ENCODE measurements at places on chromosomes 4 and X.

DNA sequence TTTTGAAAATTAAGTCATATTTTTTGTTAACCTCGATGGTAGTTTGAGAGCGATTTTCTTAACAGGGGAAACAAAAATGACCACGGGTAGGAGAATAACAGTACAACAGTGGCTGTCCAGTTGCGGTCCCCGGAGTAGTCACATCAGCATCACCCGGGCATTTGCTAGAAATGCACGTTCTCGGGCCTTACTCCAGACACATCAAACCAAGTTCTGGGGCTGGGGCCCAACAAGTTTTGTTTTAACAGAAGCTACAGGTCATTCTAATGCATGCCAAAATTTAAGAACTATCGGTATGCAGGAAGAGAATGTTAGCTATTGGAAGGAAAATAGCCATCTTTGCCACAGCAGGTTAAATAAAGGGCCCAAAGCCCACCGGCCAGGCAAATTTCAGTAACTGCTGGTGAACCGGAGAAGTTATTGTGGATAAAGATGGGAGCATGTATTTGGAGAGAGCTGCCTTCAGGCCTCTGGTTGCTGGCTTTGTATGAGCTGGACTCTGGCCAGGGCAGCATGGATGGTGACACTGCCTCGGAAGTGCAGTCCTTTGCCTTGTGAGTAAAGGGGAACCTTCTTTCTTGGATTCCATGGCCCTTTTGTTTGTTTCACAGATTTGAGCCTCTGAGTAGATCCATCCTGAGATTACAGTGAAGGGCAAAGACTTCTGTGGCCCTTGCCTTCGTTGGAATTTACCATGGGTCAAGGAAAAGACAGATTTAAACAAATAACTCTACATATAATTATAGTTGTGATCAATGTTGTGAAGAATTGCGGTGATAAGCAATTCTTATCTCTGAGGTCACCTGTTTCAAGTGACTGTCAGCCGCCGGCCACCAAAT, 62.1 kb downstream of the TBC1D14 start:
- no peak for DNase-seq

DNA sequence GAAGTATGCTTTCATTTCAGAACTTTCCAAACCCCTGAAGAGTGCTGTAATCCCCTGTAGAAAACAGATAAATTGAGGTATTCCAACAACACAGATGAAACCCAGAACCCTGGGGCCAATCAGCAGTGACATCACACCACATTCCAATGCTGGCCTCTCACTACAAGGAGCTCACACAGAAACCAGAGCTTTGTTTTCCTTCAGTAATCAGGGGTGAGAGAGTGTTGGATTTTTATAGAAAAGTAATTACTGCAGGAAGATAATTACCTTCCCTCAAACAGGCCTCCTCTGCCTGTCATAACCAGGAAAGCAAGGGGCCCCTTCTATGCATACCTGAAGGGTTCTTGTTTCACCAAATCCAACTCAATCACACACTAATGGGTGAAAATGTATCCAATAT, 246.2 kb downstream of the SCFD2 start:
- DNase-seq, result no peak

DNA sequence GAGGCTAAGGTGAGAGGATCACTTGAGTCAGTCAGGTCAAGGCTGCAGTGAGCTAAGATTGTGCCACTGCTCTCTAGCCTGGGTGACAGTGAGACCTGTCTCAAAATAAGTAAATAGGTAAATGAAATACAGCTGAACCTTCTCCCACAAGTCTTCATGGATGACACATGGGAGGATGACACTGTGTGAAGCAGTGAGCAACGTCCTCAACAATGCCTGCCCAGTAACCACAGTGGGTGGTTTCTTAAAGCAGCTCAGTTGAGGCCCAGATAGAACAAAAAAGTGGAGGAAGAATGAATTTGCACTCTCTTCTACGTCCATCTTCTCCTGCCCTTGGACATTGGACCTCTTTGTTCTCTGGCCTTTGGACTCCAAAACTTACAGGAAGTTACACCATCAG, 52.7 kb downstream of the MSX1 start:
- no peak for DNase-seq

GRCh38 chrX:68748030-68748429, 80.8 kb upstream of the EFNB1 start:
- DNase-seq, result no peak

DNA sequence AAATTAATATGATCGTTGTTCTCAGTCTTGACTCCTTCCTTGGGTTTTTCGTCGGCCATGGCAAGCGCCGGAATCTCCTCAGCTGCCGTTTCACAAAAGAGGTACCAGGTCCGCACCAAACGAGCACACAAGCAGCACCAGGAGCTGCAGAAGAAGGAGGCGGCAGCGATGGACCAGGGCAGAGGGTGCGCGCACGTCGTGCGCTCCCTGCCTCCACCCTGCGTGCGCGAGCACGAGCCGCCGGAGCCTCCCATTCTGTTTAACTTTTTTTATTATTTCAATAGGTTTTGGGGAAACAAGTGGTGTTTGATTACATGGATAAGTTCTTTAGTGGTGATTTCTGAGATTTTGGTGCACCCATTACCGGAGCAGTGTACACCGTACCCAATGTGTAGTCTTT, 158.2 kb downstream of the PLS3 start:
- no peak for DNase-seq

Data from hindlimb muscle (tissue), 1 donor.